ENCODE measurements at places on chromosomes 11 and 22.

DNA sequence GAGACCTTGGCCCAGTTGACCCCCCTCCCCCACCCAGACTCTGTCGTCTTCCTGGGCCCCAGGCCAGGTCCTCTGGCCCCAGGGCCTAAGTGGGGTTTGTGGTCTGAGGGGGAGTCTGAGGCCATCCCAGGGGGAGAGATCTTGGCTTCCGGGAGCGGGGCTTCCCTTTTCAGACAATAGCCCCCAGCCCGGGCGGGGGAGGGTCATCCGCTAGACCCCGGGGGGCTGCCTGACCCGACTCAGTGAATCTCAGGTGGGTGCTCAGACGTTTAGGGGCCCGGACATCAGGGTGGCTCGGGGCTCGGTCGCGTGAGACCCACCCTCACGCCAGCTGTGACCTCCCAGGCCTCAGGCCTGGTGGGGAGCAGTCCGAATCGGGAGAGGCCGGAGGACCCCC, 609 bp downstream of the MAPK11 start:
- no peak for DNase-seq

DNA sequence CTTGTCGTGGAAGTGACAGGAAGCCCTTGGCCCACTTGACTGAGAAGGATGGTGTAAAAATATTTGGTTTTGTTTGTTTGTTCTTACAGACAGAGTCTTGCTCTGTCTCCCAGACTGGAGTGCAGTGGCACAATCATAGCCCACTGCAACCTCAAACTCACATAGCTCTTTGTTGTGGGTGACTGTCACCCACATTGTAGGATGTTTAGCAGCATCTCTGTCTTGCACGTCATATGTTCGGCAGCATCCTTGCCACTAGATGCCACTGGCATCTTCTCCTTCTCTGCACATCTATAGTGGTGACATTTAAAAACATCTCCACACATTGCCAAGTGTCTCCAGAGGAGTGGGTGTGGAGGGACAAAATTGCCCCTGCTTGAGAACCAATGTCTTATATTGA, 56.8 kb downstream of the PRR5L start:
- no peak for DNase-seq

DNA sequence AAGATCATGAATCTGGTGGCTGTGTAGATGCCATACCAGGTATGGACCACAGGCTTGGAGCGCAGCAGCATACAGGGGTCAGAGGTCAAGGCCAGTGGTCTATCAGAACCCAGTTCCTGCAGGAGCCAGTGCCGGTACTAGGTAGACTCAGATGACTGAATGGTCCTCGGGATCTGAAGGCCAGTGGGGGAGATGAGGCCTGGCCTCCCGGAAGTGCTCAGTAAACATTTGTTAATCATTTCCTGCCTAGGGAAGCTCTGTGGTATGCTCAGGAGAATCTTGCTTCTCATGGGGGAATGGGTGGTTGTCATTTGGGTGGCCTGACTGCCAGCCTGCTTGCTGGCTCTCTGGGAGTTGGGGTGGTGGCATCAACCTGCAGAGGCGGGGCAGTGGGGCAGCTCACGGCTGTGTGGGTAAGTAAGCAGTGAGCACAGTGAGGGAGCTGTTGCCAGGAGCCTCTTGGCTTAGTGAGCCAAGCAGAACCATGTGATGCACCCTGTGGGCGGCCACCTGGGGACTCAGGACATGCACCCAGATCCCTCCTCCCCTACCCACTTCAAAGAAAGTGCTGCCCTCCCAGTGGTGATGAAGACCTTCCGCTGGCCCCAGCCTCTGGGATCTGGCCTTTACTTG, 33.0 kb downstream of the PTPRJ start:
- no peak for DNase-seq

GRCh38 chr11:67354075-67355022, 1.0 kb upstream of the POLD4 start:
- DNase-seq: peak; percentile 70

DNA sequence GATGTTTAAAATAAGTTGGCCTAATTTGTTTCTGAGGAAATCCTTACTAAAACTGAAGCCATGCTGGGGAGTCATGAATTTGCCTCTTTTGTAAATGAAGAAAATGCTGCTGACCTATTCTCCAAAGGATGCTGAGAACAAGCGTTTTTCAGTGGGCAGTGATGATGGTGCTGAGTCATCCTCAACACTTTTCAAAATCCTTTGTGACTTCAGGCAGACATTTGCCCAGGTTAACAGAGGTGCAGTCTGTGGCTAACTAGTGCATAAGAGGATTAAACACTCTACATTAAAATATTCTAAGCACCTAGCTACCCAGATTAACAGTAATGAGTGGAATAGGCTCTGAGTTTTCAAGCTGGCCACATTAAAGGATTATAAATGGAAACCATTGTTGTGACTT, 509.0 kb downstream of the DLG2 start:
- no peak for DNase-seq

DNA sequence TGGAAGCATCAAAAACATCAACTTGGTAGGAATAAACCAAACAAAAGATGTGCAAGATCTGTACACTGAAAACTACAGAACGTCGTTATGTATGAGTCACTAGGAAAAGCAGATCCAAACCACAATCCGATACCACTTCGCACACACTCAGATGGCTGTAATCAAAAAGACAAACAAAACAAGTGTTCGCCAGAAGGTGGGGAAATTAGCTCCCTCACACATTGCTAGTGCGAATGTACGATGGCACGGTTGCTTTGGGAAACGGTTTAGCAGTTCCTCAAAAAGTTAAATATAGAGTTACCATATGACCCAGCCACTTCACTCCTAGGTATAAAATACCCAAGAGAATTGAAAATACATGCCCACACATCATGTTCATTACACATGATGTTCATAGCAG, 14.8 kb upstream of the CARD10 start:
- DNase-seq: peak; percentile 16

DNA sequence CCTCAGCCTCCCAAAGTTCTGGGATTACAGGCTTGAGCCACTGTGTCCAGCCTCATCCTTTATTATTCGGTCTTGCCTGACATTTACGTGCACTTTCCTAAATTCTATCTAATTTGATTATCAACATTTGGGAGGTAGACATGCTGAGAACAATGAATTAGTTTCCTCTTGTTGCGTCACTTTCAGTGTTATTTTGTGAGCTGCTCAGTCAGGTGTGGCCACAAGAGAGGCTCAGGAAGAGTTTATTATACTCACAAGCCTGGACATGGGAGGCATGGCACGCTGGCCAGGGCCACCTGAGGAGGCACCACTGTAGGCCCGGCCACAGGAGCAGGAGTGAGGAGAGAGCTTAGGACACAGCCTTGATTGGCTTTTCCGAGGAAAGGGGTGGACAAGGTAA, 59.7 kb upstream of the RBFOX2 start:
- no peak for DNase-seq

GRCh38 chr11:11528986-11529385, 92.8 kb downstream of the GALNT18 start:
- no peak for DNase-seq

GRCh38 chr22:36463783-36464184, 17.7 kb downstream of the TXN2 start:
- DNase-seq: no peak

DNA sequence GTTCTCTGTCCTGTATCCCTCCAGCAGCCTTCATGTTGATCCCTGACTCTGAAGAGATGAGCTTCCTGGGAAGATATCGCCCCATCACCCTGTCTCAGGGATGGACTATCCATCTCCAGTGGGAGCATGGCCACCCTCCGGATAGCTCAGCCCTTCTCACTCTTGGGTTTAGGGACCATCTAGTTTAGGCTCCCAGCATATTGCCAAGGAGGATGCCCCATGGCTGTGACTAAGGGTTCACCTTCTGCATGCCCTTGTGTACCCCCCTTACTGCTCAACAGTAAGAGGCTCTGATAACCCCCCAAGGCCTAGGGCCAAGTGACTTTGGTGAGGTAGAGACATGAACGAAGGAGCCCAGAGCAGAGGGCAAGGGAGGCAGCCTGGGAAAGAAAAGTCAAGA, 1.3 kb downstream of the TMPRSS13 start:
- DNase-seq: no peak

GRCh38 chr22:26546282-26546681, 34.0 kb upstream of the TFIP11 start:
- DNase-seq: no peak

DNA sequence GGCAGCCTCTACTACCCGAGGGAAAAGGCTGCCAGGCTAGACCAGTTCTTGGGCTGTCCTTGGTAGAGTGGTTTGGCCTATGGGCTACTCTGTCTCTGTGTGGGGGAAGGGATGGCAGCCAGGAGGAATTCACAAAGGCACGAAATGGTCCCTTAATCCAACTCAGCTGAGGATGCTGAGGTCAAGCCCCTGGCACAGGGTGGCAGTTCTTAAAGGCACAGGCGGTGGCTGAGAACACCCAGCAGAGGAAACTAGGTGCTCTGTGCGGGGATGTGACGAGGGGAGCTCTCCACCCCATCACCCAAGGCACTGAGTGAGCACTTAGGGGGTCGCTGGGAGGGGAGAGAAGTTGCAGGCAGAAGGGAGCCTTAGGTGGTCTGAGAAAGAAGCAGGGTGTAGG, at the start of gene MFRP:
TSS of gene MFRP (minus strand) at position 101 of the 400 bp plus-strand sequence. CDS start 192 bp downstream, outside the sequence.
- no peak for DNase-seq

GRCh38 chr11:134471716-134472455, 59.8 kb upstream of the B3GAT1 start:
- no peak for DNase-seq

GRCh38 chr11:12439615-12440014, 62.2 kb downstream of the PARVA start:
- no peak for DNase-seq

DNA sequence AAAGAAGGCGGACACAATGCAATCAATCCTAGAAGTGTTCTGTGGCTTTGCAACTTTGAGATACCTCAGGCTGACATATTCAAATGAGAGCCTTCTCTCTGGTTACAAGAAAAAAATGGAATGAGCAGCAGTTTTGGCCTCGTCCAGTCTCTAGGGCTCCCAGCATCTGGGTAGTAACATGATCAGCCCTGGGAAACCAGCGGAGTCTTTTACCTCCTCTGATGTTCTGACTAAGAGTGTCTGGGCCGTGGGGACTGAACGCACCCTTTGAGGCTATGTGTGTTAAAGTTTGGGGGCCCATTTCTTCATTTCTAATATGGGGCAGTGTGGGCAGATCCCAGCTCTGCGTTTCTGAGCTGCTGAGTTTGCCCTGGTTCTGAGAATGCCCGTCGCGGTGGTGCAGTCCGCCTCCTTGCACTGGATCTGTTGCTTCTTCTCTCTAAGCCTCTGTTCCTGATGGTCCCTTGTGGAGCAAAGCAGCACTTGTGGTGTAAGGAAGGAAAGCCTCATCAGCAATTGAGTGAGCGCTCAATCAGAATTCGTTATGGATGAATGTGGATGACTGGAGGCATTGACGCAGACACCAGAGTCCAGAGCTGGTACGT, 8.1 kb downstream of the PARVB start:
- no peak for DNase-seq

DNA sequence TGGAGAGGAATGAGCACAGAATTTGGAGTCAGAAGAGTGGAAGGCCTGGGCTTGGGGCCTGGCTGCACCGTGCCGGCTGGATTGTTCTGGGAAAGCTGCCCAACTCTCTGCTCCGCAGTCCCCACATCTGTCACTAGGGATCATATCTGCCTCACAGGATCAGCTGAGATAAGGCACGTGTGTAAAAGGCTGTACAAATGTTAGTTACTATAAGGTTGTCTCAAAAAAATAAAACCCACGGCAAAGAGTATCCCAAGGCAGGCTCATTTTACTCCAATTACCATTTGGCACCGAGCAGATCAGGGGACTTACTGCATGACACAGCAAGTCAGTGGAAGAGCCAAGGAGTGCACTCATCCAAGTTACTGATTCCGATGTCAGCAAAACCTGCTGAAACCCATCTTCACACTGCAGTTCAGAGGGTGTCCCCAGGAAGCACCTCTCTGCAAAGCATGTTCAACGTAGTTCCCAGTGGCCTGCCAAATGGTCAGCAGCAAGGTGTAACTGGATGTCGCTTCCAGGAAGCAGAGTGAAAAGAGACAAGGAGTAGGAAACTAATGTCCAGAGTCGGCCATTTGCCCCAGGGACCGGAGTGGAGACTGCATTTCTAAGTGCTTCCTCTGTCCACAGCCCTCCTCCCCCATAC, 18.1 kb upstream of the MRTFA start:
- peak; percentile 51 for DNase-seq

Data from foreskin melanocyte (primary cell).